ENCODE measurements at places on chromosomes 7 and 10. TPM values are rescaled to one million over a fixed set of nuclear protein-coding genes. Genes with fewer than 3 reads are reported as not detected.

DNA sequence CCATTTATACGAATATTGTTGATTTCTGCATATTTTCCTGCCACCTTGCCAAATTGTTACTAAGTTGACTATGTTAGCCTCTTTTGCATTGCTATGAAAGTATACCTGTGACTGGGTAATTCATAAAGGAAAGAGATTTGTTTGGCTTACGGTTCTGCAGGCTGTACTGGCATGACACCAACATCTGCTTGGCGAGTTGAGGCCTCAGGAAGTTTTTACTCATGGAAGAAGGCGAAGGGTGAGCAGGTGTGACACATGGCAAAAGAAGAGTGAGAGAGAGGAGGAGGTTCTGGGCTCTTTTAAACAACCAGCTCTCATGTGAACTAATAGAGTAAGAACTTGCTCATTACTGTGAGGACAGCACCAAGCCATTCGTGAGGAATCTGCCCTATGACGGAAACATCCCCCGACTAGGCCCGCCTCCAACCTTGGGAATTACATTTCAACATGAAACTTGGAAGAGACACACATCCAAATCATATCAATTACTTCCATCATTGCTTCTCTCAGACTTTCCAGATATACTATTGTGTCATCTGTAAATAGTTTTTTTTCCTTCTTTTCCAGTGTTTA lies 8.4 kb downstream of the RALA start:
- H3K27ac ChIP-seq: peak overlapping the region; percentile 49
- H3K27me3 ChIP-seq: no peaks in the 10 kb centered on the region
- no peak overlapping the region for H3K4me3 ChIP-seq
- DNase-seq: no peak
- H3K4me1 ChIP-seq: peaks cover 48% of the 10 kb centered on the region

Gene BLNK
- 0.43 TPM for total RNA-seq

DNA sequence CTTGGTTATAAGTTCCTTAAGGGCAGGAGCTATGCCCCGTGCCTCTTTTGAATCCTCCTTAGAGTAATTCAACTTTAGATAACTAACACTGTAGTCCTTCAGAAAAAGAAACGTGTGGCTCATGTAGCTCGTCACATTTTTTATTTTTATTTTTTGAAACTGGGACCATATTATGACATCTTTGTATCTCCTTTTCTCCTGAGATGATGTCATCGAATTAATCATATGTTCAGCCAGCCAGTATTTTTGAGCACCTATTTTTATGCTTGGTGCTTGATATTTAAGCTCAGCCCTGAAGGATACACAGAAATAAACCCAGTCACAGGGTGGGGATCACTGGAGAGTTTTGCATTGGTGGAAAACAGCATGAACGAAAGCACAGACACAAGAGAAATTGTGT lies 22.6 kb upstream of the CELF2 start:
- no peak overlapping the region for H3K4me3 ChIP-seq
- peaks cover 7% of the 10 kb centered on the region for H3K4me1 ChIP-seq
- peaks cover 37% of the 10 kb centered on the region for H3K27me3 ChIP-seq
- no peak for DNase-seq

DNA sequence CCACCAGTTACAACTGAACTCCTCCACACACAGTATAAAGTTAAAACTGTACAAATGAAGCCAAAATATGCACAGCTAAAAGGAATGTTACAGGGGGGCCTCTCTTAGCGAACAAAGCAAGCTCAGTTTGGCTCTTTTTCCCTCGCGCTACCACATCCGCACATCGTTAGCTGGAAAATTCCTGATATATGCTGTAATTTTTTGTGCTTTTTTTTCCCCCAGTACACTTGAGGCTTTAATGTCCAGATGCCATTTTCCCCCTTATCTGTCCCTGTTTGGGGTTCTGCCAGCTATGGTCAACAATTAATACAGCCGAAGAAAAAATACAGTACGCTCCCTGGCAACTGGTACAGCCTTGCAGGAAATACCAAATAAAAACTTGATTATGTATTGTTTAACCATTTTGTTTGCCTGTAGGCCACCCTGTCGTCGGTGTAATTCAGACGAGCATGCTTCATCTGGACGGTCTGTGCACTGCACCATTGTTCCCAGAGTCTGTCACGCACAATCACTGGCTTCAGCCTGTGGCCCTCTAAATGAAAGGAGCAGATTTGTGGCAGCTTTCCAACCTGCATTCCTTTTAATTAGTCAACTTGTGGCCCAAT lies 108.1 kb upstream of the FAM133B start:
- peaks cover 31% of the 10 kb centered on the region for H3K36me3 ChIP-seq
- peaks cover 19% of the 10 kb centered on the region for H3K4me1 ChIP-seq
- no peak overlapping the region for H3K27ac ChIP-seq
- no peak for DNase-seq

DNA sequence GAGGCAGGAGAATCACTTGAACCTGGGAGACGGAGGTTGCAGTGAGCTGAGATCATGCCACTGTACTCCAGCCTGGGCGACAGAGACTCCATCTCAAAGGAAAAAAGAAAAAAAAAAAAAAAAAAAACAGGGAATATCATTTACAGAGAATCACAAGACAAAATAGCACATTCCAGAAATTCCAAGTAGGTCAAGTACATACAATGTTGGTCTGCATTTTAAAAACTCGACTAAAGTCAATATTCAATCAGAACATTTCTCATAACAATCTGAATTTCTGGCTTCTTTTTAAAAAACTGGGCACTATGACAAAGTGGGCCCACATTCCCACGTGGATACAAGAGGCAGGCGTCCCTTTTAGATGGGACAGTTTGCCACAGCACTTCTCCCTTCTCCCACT lies 12.8 kb downstream of the ZC3HAV1L start:
- no peak overlapping the region for H3K27ac ChIP-seq
- H3K4me1 ChIP-seq: peaks cover 1% of the 10 kb centered on the region
- no peak for DNase-seq
- no peak overlapping the region for H3K4me3 ChIP-seq
- H3K27me3 ChIP-seq: no peaks in the 10 kb centered on the region

Data from activated naive CD8-positive, alpha-beta T cell treated with anti-CD3 and anti-CD28 coated beads, Interleukin-2, amount 10 ng/mL, durations not matched to agents 7 days and 5 days (primary cell).